Caki2 (cell line): ENCODE measurements at places on chromosomes 1 and 21. TPM values are rescaled to one million over a fixed set of nuclear protein-coding genes. Genes with fewer than 3 reads are reported as not detected.

Gene S100A7A
- total RNA-seq, result not detected in 2 replicates

Gene UTS2
- total RNA-seq, result not detected in 2 replicates

Gene GUCA2A
- not detected in 2 replicates for total RNA-seq

Gene SGIP1
- total RNA-seq, result 8.5 and 26.8 TPM in 2 replicates

Gene RGS7
- total RNA-seq, result 0.98 TPM in 1 of 2 replicates, not detected in the other

Gene CLCA1
- total RNA-seq, result not detected in 2 replicates

Gene MAP10
- 0.64 and 2.3 TPM in 2 replicates for total RNA-seq

Gene CACHD1
- total RNA-seq, result 1.4 and 3.1 TPM in 2 replicates

Gene PTPRC
- total RNA-seq, result not detected in 2 replicates

Gene LRRIQ3
- total RNA-seq, result 0.32 and 0.68 TPM in 2 replicates

Gene DENND2C
- 0.26 and 0.84 TPM in 2 replicates for total RNA-seq

Gene PGLYRP4
- total RNA-seq, result not detected in 2 replicates

Gene LINGO4
- not detected in 2 replicates for total RNA-seq

Gene B3GALT2
- not detected in 2 replicates for total RNA-seq

Gene LCE2C
- total RNA-seq, result not detected in 2 replicates

Gene PRAMEF15
- total RNA-seq, result not detected in 2 replicates

Gene A3GALT2
- not detected in 2 replicates for total RNA-seq

Gene KMO
- 2.6 and 18.2 TPM in 2 replicates for total RNA-seq

Gene VHLL
- total RNA-seq, result not detected in 2 replicates

Gene ANKRD65
- not detected in 2 replicates for total RNA-seq

Gene AADACL4
- total RNA-seq, result not detected in 2 replicates

Gene CDC42BPA
- total RNA-seq, result 11.8 and 47.3 TPM in 2 replicates

Gene SF3B4
- 28.3 and 30.6 TPM in 2 replicates for total RNA-seq

Gene BLACAT1
- 0.07 and 0.78 TPM in 2 replicates for total RNA-seq

Gene CLCA2
- total RNA-seq, result not detected in 2 replicates

Gene LIN28A
- not detected in 2 replicates for total RNA-seq

Gene CD160
- total RNA-seq, result not detected in 2 replicates

Gene C8B
- not detected in 2 replicates for total RNA-seq

Gene ZBTB17
- total RNA-seq, result 20.5 and 26.5 TPM in 2 replicates

Gene MSTO1
- total RNA-seq, result 29.7 and 30.7 TPM in 2 replicates

Gene RABGAP1L
- 6.1 and 6.8 TPM in 2 replicates for total RNA-seq

Gene PKLR
- total RNA-seq, result not detected in 2 replicates

Gene ADAMTSL4
- total RNA-seq, result 1.6 and 2.7 TPM in 2 replicates

Gene MED8
- total RNA-seq, result 43.0 and 59.0 TPM in 2 replicates

Gene GSTM5
- not detected in 2 replicates for total RNA-seq
